ENCODE measurements at places on chromosomes 12 and 14.

- DNase-seq = no peak
These were observed 29.3 kb upstream of the TMCC3 start for GRCh38 chr12:94679554-94680195.

- DNase-seq = no peak
These were observed 3.2 kb upstream of the MEG3 start for GRCh38 chr14:100822532-100823296.

- DNase-seq = peak; percentile 57
These were observed 225.6 kb upstream of the CRY1 start for GRCh38 chr12:107318806-107319532.

DNA sequence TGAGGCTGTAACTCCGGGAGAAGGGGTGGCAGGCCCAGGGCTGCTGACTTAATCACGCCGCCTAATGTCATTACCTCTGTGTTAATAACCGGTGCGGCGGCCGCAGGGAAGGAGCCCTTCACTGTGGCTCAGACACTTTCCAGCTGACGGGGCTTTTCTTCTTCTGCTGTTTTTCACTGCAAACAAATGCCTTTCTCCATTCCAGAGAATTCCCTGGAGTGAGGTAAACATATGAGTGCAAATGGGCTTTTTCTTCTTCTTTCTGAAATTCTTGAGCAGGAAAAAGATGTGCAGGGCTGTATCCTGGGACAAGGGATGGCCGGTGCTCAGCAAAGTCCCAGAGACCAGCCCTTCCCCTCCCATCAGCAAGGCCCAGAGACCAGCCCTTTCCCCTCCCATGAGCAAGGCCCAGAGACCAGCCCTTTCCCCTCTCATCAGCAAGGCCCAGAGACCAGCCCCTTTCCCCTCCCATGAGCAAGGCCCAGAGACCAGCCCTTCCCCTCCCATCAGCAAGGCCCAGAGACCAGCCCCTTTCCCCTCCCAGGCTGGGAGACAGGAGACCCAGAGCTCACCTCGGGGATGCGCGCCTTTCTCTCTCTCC, 33.4 kb upstream of the FAM181A start:
- no peak for DNase-seq

- no peak for DNase-seq
These were observed 40.1 kb downstream of the ANO2 start for GRCh38 chr12:5904969-5905368.

GRCh38 chr14:99980299-99980698, 84.9 kb upstream of the EVL start:
- DNase-seq = no peak

DNA sequence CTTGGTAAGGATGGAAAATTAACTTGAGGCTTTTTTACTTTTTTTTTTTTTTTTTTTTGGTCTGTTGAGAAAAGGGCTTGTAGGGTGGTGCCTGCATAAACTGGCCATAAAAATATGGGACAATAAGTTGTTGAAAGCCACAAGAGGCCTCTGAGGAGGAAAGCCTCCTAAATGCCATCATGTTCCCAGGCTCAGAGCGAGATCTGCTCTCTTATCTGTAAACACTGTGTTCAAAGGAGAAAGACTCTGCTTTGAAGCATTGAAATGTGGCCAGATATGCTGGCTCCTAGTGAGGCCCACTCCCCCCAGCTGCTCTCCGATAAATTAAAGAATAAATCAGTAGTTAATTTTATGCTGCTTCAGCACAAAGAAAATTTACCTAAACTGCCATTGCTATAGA, 504.9 kb downstream of the DIO2 start:
- DNase-seq = no peak

DNA sequence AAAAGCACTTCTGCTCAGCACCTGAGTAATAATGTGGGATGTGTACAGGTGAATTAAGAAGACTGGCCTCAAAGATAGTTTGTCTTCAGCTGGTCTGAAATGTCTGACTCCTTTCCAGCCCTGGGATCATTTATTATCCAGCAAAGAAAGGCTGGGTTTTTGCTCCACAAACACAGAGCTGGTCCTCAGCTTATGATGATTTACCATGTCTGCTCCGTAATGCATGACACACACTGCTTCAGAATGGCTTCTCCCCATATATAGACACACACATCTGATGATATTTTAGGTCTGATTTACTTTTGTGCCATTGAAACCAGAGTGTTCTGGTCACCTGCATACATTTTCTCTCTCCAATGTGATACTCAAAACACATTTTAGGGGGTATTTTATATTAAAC, 225.0 kb downstream of the SLC25A21 start:
- DNase-seq = no peak

- DNase-seq = no peak
These were observed 261.4 kb downstream of the BTG1 start for GRCh38 chr12:91884230-91884629.

- no peak for DNase-seq
These were observed 716.8 kb downstream of the LRFN5 start for GRCh38 chr14:42323426-42323825.

GRCh38 chr12:50040657-50041056, 15.4 kb upstream of the RACGAP1 start:
- no peak for DNase-seq

DNA sequence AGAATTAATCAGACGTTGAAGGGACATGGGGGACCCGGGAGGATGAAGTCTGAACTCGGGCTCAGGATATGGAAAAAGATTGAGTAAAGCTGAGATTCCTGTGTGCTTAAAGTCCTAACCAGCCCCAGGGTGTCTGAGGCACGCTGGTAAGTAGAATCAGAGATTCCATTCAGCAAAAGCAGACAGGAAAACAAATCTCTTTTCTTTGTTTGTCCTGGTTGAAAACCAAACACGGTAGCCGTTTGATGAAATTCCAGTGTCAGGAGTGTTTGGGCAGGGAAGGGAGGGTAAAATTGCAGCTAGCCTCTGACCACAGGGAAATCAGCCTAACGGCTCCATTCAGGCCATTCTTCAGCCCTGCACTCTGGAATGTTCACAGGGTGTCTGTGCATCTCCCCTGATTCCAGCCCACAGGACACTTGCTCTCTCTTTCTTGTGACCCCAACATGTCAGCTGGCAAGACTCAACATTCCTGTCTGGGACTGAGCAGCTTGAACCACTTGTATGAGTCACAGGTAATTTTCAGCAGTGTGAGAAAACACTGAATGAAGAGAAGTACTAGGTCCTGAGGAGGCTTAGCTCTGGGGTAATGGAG, 31.0 kb downstream of the NINJ2 start:
- DNase-seq = peak; percentile 38

DNA sequence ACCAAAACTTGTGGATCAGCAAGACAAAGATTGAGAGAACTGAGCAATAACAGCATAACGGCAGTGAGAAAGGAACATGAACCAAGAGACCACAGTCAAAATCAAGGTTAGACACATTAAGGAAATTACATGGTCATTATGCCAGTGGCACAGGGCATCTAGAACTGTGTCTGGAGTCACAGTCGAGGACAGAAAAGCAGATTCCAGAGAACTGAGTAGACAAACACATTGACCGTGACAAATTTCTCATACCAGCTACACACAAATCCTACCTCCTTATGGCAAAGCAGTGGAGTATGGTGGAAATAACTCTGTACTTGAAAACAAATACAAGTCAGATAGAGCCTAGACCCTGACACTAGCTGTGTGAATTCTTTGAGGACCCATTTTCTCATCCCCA, 367.3 kb downstream of the DUSP6 start:
- no peak for DNase-seq

- no peak for DNase-seq
These were observed 121.2 kb downstream of the CRACR2A start for GRCh38 chr12:3631759-3632158.

DNA sequence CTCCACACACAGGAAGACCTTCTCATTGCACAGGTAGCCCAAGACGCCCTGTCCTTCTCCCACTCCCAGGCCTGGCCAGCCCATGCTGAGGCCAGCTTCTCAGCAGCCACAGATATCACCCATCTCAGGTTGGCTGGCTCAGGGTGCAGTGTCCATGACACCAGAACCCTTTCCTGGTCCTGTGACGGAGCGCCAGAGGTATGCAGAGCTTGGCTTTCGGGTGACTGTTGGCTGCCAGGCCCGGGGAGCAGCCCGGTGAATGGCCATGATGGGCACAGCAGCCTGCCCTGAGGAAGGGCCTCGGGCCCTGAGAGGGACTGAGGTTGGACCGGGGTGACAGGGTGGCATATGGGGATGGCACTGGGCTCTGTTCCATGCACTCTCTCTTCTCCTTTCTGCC, 173.4 kb downstream of the TSPAN9 start:
- DNase-seq = no peak

DNA sequence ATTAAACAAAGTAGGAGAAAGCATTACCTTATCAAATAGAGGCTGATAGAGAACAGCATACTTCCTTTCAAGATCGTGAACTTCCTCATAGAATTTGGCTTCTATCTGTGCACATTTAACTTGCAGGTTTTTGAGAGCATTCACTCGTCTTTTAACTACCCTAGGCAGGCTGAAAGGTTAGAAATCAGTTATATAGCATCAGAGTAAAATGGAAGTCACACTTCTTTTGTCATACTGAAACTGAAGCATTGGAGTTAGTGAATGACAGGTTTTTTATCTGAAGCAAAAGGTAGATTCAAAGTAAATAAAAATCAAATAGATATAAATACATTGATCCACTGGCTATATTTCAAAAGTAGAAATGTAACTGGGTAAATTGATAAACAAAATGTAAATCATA, 24.4 kb downstream of the NAP1L1 start:
- no peak for DNase-seq

DNA sequence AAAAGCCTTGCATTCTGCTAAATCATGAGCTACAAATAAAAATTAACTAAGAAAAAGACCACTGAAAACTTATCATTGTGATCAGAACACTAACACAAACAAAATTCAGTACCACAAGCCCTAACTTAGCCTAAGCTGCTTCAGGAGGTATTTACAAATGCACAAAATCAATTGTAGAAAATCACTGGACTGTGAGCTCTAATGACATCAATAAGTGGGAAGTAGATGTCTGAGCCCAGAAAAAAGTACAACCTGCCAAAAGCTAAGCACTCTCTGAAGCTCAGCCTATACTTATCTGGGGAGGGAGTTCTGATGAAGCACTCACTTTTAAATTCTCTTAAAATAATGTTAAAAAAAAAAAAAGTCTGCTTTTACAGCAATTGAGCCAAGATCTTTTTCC, 92.9 kb downstream of the SLCO1B1 start:
- DNase-seq = peak; percentile 65

DNA sequence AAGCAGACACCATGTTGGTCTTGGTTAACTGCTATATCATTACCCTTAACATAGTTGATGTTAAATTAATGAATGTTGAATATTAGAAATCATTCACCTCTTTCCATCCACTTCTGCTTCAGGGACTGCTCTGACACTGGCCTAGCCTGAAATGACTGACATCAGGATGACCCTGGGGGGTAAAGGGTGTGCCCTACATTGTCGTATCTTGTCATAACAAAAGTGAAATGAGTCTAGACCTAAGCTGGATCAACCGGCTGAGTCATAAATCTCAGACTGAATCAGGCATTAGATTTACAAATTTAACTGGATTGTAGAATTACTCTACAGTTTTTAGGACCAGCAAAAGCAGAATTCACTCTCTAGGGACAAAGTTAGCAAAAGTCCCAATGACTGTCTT, 35.3 kb downstream of the KICS2 start:
- no peak for DNase-seq

GRCh38 chr12:40171501-40171900, 53.3 kb upstream of the LRRK2 start:
- no peak for DNase-seq

- no peak for DNase-seq
These were observed 44.8 kb upstream of the SLC6A13 start for GRCh38 chr12:307406-307805.

GRCh38 chr12:673849-674248, 10.6 kb upstream of the NINJ2 start:
- no peak for DNase-seq

Measured in NCI-H1417 (cell line).